ENCODE measurements at places on chromosomes 2 and 18.

DNA sequence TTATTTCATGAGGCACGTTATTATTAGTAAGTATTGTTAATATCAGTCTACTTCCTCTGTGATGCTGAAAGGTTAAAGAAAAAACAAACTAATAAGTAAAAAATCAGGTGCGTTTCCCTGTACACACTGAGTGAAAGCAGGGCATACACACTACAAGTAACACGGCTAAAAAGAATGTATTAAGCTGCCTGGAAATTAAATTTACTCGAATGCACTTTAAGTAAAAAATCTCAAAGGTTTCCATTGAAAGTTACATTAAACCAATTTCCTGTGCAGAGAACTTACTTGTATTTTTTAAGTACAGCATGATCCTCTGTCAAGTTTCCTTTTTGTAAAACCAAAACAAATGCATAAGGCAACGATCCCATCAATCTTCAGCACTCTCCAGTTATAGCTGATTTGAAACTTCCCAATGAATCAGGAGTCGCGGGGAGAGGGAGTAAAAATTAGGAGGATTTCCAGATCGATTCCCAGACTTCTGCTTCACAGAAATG, 633 bp downstream of the BCL2 start:
- no peak for DNase-seq

DNA sequence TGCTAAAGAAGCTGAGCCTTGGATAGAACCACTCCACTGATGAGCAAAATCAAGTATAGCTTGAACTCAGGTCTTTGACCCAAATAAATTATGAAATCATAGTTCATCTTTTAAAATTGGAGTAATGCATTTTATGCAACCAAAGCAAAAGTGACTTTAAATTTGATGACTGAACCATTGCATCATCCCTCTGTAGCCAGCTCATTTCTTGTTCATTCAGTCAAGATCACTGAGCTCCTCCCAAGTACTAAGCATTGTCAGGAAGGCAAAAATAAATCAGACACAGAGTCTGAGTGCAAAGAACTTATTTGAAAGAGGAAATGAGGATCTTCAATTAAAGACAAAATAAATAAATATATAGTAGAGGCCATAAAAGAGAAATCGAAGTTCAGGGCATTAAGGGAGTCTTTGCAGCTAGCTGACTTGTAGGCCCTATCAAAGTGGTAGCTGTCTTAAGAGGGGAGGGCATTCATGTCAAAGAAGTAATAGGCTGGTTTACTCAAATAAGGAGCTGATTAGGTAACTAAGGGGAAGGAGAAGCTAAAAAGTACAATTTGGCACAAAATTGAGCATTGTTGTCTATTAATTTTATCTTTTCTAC, 411.8 kb downstream of the MTX2 start:
- no peak for DNase-seq

DNA sequence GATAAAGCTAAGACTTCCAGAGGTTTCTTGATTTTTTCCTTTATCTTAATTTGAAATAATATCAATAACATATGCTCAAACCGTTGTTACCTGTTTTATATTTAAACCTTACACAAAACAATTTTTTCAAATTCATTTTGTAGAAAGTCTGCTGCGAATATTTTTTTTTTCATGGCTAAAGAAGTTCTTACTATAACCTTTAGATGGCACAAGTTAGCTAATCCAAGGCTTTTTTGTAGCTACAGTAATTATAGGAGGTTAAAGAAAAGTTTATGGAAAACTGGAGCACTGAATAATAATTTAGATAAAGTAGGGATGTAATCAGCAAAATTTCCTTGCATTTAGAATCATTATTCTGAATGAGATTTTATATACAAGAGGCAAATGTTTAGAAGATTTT, 78.0 kb upstream of the PNPT1 start:
- DNase-seq: no peak

DNA sequence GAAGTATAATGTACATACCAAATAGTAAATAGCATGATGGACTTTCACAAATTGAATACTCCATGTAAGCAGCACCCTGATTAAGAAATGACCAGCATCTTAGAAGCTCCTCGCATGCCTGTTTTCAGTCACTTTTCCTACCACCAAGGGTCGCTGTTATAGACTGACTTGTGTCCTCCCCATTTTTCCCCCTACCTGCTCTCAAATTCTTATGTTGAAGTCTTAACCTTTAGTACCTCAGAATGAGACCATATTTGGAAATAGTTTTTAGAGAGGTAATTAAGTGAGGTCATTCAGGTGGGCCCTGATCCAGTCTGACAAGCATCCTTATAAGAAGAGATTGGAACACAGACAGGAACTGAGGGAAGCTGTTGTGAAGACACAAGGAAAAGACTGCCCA, 125.9 kb downstream of the LYPD6 start:
- DNase-seq: no peak

All from activated CD8-positive, alpha-beta memory T cell treated with anti-CD3 and anti-CD28 coated beads for 1 hour (primary cell).